GM12892 (cell line): ENCODE measurements at places on chromosomes 1 and 21.

- DNase-seq = no peak
Observed at GRCh38 chr1:23978805-23979204, 1.3 kb downstream of the SRSF10 start.

DNA sequence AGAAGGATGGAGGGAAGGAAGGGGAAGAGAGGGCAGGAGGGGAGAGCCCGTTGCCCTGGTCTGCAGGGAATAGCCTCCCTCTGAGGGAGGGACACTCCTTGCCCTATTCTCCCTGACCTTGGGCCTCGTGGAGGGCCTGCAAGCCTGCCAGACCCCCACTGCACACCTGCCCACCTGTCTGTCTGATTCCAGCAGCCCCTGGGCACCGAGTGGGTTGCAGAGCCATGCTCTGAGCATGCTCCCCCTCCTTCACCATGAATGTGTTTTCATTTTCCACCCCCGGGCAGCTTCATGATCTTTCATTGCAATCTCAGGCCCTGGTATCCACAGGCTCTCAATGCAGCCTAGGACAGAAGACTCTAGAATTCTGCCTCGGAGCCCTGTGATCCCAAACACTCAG is 5.1 kb upstream of the NPHP4 start:
- DNase-seq = no peak

DNA sequence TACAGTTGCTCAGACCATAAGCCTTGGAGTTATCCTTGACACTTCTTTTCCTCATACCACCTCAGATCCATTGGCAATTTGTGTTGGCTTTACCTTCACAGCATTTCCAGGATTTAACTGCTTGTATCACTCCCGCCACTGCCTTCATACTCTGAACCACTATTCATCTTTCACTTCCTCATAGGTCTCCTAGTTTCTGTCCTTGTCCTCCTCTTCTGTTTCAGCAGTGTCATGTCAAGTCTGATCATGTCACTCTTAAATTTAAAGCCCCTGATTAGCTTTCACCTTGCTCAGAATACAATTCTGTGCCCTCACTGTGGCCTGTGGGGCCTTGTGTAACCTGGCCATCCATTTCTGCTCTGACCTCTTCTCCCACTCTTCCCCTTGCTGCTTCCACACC is 34.7 kb upstream of the C1orf115 start:
- DNase-seq = no peak

DNA sequence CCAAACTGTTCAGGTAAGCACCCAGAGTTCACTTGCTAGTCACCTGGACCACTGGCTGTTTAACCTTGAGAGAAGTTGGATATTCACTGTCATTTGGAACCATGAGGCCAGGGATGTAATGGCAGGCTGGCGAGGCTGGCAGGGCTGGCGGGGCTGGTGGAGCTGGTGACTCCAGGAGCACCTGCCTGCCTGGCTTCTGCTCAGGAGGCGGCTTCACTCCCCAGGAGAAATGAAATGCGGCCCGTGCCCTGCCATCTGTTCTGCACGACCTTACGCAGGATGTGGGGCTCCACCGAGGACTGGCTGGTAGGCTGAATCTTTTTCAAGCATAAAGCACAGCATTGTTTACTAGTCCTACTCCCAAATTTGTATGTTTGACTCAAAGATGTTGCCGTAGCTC is 22.7 kb upstream of the MX1 start:
- no peak for DNase-seq

DNA sequence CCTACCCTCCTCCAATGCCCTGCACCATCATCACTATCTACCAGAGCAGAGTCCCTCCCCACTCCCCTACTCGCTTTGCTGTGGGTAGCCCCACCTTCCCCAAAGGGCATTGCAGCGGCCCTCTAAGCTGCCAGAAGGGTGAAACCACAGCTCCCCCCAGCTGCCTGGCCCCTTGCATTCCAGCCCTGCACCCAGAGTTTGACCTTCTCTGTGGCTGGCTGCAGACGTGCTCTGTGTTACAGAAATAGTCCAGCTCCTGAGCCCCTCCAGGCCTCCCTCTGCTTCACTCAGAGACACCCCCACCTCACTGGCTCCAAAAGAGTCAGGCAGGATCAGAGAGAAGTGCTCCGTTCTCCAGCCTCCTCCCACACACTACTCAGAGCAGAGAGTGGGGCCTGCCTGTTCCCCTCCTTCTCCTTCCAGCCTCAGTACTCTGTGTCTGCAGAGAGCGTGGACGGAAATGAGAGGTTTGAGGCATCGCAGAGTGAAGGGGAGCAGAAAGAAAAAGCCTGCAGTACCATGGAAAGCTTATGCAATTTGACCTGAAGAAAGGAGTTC is 63.2 kb downstream of the PLEKHA6 start:
- DNase-seq = no peak

- no peak for DNase-seq
Observed at GRCh38 chr21:17780539-17780938, 38.6 kb downstream of the C21orf91 start.

DNA sequence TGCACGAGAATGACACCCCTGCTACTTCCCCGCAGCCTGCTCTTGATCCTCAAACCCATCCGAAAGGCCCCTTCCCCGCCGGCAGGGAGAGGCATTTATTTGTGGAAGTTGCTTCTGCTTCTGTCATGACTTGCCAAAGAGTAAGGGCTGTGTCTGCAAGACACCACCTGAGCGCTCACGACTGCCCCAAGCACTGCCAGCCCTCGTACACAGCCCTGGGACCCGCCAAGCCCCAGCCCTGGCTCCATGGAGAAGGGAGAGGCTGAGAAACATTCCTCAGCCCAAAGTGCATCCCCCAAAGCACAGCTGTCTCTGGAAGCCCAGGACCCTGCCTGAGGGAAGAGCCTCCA is 6.3 kb upstream of the TPRG1L start:
- no peak for DNase-seq

- DNase-seq = no peak
Observed at GRCh38 chr1:15966081-15966955, 9.6 kb downstream of the ZBTB17 start.

- no peak for DNase-seq
Observed at GRCh38 chr1:147625362-147625995, 44.8 kb downstream of the ACP6 start.

GRCh38 chr1:101178688-101179491 is 57.9 kb upstream of the S1PR1 start:
- no peak for DNase-seq

DNA sequence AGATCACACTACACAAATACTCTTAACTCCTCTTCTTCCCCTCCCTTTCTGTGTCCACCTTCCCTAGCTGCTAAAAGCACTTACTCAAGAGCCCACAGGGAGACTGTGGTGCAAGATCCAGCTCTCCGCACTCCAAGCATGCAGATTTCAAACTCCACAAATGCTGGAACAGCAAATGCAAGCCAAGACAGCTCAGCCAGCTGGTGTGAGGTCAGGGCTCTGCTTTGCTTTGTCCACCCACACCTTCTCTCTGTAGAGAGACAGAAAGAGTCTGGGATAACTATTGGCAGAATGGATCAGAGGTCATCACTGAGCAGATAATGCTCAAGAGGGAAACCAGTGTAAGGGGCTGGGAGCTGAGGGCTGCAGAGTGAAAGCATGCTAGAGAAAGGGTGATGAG is 45.2 kb upstream of the DPT start:
- DNase-seq = no peak

- DNase-seq = peak; percentile 58
Observed at GRCh38 chr21:42234464-42235241, 15.7 kb downstream of the ABCG1 start.

DNA sequence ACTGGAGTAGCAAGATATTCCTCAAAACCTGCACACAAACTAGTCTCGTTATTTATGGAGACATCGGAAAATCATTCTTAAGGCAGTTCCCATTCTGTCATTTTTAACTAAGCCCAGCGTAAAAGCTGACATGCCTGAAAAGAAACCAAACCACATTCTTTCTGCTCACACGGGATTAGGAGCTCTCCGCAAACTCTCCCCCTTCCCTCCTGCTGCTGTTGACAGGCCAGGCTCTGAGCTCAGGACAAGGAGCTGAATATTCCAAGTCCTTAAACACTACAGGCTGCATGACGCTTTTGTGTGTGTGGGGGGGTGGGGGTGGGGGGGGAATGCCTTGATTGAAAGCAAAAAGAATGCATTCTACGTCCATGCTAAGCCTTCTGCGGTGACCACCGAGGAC is 5.2 kb downstream of the OLIG1 start:
- DNase-seq = no peak

- DNase-seq = no peak
Observed at GRCh38 chr1:91799159-91799558, 86.8 kb downstream of the TGFBR3 start.

- DNase-seq = no peak
Observed at GRCh38 chr1:27010226-27010994, 2.2 kb downstream of the TENT5B start.

DNA sequence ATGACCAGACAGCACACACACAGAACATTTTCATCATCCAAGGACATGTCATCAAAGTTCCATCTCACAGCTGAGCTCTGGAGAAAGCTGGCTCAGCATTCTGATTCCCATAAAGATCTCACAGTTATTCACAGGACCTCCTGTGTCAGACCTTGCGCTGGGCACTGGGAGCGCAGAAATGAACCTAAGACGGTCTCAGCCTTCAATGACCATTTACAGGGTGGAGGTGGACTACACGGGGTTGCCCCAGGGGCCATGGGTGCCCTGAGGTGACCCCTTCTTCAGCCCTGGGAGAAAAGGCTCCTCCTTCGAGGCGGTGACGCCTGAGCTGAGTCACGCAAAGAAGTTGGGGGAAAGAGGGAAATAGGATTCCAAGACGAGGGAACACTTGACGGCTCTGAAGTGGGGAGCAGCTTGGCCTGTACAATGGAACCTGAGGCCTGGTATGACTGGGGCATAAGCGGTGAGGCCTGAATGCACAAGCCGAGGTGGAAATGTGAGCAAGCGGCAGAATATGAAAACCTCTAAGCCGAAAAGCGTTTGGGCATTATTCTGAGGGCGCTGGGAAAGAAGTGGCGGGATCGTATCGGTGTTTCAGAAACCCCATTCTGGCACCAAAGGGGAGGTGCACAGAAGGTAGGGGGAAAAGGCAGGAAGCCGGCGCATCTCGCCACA is 797 bp downstream of the CC2D1B start:
- DNase-seq = no peak

DNA sequence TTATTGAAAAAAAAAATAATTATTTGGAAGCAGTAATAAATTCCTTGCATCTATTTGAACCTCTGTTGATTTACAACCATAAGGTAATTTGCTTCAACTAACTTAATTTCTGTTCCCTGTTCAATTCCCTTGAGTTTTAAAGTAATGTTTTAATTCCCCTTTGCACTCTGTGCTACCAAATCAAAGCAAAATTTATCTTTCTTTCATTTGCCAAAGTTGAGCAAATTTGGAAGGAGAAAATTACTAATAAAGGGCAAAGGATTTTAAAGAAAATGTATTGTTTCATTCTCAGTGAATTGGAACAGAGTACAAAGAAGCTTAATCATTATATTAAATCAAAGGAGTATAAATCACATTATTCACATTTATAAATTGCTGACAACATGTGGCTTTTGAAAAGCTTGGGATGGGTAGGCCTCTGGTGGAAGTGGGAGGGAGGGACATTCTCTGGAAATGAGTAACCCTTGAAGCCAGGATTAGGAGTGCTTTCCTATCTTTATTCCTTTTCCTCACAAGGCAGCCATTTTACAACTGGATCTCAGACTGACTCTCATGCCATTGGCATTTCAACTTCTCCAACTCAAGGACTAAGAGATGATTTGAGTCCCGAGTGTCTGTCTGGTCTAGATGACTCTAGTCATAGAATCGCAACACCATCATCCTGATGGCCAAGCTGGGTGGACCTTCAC is 331.6 kb upstream of the DUSP10 start:
- DNase-seq = no peak

- DNase-seq = no peak
Observed at GRCh38 chr1:113088972-113089371, 16.0 kb downstream of the LRIG2 start.

GRCh38 chr1:221451741-221452140 is 290.1 kb downstream of the DUSP10 start:
- no peak for DNase-seq

DNA sequence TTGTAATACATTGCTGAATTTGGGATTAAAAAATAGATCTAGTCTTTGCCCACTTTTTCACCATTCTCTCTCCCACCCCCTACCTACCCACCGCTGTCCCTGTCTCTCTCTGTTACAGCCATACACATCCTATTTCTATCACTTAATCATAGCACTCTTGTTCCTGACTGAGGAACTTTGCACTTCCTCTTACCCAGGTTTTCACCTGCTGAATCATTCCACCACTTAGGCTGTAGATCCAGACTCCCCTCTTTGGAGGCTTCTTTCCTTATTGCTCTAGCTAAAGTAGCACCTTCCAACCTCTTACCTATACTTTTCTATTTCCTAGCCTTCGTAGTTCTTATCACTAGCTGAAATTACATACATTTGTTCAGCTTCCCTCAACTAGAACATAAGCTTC is 59.6 kb downstream of the ATP6V1G3 start:
- no peak for DNase-seq

DNA sequence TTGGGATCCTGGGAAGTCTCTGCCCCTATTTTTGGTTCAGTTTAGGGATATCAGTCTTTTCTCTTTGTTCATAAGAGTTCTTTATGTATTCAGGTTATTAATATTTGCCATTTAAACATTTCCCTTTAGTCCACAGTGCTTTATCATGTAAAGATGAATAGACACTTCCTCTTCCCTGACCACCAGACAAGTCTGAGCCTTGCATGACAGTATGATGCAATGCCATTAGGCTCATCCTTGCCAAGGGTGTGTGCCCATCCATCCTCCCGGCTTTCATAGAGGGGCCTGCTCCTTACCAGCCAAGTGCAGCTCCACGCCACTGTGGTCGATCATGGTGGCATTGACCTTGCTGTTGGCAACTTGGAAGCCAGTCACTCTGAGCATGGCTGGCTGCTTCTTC is 52.1 kb downstream of the ZSCAN20 start:
- DNase-seq = no peak

DNA sequence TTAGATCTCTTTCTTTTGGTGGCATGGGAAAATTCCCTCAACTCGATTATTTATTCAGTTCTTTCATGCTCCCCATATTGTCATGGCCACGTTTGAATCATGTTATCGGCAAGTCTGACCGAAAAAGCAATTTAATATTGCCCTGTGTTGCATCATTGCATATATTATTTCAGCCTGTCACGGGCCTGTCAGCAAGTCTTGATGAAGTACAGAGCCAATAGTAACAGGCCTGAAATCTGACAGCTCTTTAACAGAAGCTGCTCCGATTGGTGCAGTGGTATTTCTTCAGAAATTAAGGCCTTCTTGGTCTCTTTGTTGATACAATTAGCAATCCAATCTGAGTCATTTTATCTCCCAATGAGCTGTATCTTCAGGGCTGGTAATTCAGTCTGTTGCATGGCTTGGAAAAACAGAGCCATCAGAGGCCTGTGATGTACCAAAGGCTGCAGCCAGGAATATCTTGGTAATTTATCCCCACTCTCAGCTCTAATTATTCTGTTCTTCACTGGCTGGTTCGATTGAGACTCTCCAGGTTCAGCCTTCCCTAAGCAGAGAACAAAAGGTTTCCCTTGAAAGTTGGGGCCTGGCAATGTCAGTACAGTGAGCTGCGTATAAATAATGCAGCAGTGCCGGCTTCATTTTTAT is 149.5 kb downstream of the FGGY start:
- DNase-seq = no peak

- DNase-seq = no peak
Observed at GRCh38 chr1:72037745-72038343, 244.5 kb downstream of the NEGR1 start.
